CD14-positive monocyte (primary cell): ENCODE measurements at places on chromosomes 3 and 15. TPM values are rescaled to one million over a fixed set of nuclear protein-coding genes. Genes with fewer than 3 reads are reported as not detected.

Gene GOLGA8S
- not detected for polyA plus RNA-seq

Gene NR2E3
- polyA plus RNA-seq = not detected in 2 replicates

Gene HDGFL3
- 0.05 and 0.35 TPM in 2 replicates for polyA plus RNA-seq

Gene SLC25A20
- 60.8 TPM for polyA plus RNA-seq

Gene ZKSCAN7
- 0.51 and 0.57 TPM in 2 replicates for polyA plus RNA-seq

Gene ILDR1
- polyA plus RNA-seq = 0.12 TPM

Gene MAN2A2
- 6.6 TPM for polyA plus RNA-seq

Gene TNNC1
- not detected for polyA plus RNA-seq

Gene PRR20G
- polyA plus RNA-seq = not detected in 2 replicates

Gene SLC25A26
- polyA plus RNA-seq = 9.8 and 11.6 TPM in 2 replicates
